ENCODE measurements at places on chromosomes 2 and 18. TPM values are rescaled to one million over a fixed set of nuclear protein-coding genes. Genes with fewer than 3 reads are reported as not detected.

GRCh38 chr18:71336576-71337210 lies 1047.8 kb downstream of the SOCS6 start:
- DNase-seq: no peak

DNA sequence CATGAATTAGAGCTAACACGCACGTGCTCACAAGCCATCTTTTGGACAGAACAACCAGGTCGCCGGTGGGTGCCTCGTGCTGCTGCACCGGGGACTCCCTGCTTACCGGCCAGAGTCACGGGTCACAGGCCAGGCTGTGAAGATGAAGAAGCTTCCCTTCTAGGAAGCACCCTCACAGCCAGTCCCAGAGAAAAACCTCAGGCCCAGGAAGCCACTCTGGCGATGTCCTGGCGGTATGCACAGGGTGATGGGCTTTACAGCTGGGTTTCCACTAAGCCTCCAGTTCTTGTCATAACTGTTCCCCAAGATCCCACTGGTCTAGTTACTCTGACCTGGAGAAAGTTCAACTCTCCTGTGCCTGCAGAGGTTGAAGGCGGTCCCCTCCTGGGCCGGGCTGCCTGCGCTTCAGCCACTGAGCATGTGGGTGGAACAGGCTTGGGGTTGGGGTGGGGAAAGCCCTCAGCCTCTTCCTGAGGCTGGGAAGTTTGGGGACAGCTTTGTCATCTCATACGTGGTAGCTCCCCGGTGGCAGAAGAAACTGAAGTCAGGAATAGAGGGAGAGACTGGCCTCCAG lies 15.2 kb upstream of the DIS3L2 start:
- no peak for DNase-seq

GRCh38 chr18:36124841-36125240 lies 4.3 kb downstream of the SLC39A6 start:
- no peak for DNase-seq

DNA sequence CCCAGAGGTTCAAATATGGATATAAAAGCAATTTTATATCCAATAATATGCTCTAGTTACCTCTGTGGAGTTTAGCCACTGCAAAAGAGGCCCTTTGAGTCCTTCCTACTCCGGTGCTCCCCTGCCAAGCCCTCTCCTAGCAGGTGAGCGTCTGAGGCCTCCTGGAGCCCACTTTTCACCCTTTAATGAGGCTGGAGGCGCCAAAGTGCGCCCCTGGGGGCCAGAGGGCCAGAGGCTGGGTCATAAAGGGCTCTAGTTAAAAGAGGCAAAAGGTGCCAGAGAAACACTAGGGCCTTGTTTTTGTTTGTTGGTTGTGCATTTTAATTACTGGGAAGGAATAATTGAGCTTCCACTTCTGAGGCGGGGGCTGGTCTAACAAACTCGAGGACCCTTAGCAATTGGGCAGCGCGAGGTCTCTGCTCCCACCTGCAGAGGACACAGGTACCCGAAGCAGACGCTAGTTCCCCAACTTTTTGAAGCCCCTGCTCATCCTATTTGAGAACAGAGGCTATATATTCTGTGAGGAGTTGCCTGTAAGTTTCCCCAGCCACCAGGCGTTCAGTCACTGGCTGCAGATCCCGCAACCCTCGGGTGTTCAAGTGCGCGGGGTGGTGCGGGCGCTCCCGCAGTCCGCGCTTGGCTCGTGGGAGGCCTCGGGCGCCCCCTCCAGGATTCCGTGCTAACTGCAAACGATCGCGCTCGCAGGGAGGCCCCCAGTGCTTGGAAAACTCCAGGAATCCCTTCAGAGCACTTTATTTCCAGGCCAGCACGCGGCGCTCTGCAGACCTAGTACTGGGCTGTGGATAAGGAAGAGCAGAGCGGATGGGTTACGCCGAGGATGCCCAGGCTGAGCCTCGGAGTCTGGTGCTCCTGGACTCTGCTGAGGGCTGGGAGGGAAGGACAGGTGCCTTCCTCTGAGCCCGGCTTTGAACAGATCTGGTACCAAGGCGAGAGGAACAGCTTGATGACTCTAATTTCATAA lies 14.1 kb downstream of the MSGN1 start:
- DNase-seq: peak; percentile 47

CMPK2 gene
- total RNA-seq: 84.8 TPM

SIX3 gene
- 0.13 TPM for total RNA-seq

NPHP1 gene
- total RNA-seq: 0.13 TPM

TNFAIP6 gene
- not detected for total RNA-seq

ADAM23 gene
- 0.85 TPM for total RNA-seq
